Natural killer cell treated with Interleukin-12 subunit alpha and Interleukin-12 subunit beta and Interleukin-15 and Interleukin-18, amount 100 ng/mL, for 72 hours (primary cell): ENCODE measurements at places on chromosomes 3 and 15.
A peak's percentile ranks its signal among the peaks of the same experiment; 100 is the strongest.

DNA sequence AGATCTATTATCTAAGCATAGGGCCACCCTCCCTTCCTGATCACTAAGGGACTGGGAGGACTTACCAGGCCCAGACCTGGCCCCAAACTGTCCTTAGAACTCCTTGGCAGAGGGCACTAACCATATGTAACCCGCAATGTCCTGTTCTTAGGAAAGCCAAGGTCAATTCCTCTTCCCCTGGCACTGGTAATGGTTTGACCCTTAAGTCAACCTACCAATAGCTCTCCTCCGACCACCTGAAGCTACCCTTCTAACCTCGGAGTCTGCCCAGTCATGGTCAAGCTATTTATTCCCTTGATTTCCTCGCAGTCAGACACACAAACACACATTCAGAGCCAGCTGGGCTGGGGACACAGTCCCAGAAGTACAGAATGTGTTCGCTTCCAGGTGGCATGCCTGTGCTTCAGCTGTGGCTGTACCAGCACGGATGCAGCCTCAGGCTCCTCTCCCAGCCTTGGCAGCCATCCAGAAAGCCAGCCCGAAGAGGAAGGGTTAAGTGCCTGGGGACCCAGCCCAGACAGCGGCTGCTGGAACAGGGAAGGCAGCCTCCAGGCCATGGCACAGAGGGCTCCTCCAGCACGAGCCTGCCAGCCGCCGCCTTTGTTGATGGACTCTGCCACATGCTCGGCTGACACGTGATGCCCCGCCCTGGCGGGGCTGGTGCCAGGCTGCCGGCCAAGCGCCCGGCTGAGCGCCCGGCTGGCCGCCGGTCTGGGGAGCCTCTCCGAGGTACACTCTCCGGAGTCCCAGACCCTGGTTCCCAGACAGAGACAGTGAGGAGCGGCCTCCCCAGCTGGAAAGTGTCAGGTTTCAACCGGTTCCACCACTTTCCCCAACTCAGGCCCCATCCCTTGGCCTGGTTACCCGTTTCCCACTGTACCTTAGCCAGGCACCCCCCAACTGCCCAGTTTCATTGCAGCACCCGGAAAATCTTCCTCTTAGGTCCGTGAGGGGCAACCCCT is 5.5 kb downstream of the BMF start:
- no peak overlapping the region for H3K4me3 ChIP-seq
- no peak overlapping the region for H3K27ac ChIP-seq
- peaks cover 58% of the 10 kb centered on the region for H3K4me1 ChIP-seq
- no peaks in the 10 kb centered on the region for H3K27me3 ChIP-seq
- H3K36me3 ChIP-seq = no peaks in the 10 kb centered on the region

DNA sequence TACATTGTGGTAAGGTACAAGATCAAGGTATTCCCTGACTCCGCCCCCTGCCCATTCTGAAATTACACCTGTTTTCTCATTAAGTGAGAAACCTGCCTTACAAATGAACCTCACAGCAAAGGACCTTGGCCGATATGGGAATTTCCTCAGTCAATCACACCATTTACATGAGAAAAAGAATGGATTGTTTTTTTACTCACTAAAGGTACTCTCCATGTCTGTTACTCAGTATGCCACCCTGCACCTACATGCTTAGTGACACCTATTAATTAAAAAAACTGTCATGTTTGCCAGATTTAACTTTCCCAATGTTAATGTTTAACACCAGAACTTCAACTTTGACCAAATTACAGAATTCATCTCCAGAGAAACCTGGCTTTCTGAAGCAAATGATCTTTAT is 62.0 kb downstream of the ESYT3 start:
- DNase-seq = no peak
- H3K36me3 ChIP-seq = peaks cover under 1% of the 10 kb centered on the region
- no peak overlapping the region for H3K4me3 ChIP-seq
- peaks cover 9% of the 10 kb centered on the region for H3K4me1 ChIP-seq
- no peak overlapping the region for H3K27ac ChIP-seq

- no peak for DNase-seq
- H3K4me1 ChIP-seq = peaks cover 9% of the 10 kb centered on the region
- no peaks in the 10 kb centered on the region for H3K27me3 ChIP-seq
- no peak overlapping the region for H3K27ac ChIP-seq
Observed at GRCh38 chr3:47370887-47371697, 9.7 kb upstream of the PTPN23 start.

GRCh38 chr15:70385052-70385451 is 287.3 kb upstream of the TLE3 start:
- H3K27me3 ChIP-seq = peaks cover 7% of the 10 kb centered on the region
- H3K36me3 ChIP-seq = no peaks in the 10 kb centered on the region
- H3K27ac ChIP-seq = no peak overlapping the region
- no peak for DNase-seq
- no peak overlapping the region for H3K4me3 ChIP-seq

- H3K4me1 ChIP-seq = no peaks in the 10 kb centered on the region
- peaks cover 19% of the 10 kb centered on the region for H3K27me3 ChIP-seq
- H3K27ac ChIP-seq = no peak overlapping the region
- H3K36me3 ChIP-seq = no peaks in the 10 kb centered on the region
- no peak for DNase-seq
Observed at GRCh38 chr3:40358454-40358853, 28.5 kb upstream of the ENTPD3 start.

GRCh38 chr3:78565712-78566111 is 1202.1 kb downstream of the ROBO1 start:
- H3K4me3 ChIP-seq = no peak overlapping the region
- H3K36me3 ChIP-seq = peaks cover 5% of the 10 kb centered on the region
- no peaks in the 10 kb centered on the region for H3K27me3 ChIP-seq
- no peak overlapping the region for H3K27ac ChIP-seq
- no peaks in the 10 kb centered on the region for H3K4me1 ChIP-seq

- no peak overlapping the region for H3K27ac ChIP-seq
- no peak for DNase-seq
- H3K27me3 ChIP-seq = peaks cover 3% of the 10 kb centered on the region
- peak overlapping the region; percentile 60 for H3K4me3 ChIP-seq
- H3K36me3 ChIP-seq = no peaks in the 10 kb centered on the region
Observed at GRCh38 chr3:197028728-197029510, 698 bp downstream of the MELTF start.

GRCh38 chr3:14818804-14819500 is at the start of gene FGD5:
Gene FGD5 (plus strand): TSS chr3:14818962. CDS start chr3:14819072, 110 bp downstream.
- no peak within 1 kb of the TSS for H3K4me3 ChIP-seq
- H3K27ac ChIP-seq = no peak within 1 kb of the TSS
- H3K27me3 ChIP-seq = peaks cover 12% of the 10 kb centered on the region

- DNase-seq = peak; percentile 78
- no peaks in the 10 kb centered on the region for H3K27me3 ChIP-seq
Observed at GRCh38 chr3:50436114-50436674, 67.2 kb downstream of the CACNA2D2 start.

GRCh38 chr3:149844091-149844490 is 31.1 kb downstream of the RNF13 start:
- H3K27me3 ChIP-seq = no peaks in the 10 kb centered on the region
- peaks cover 13% of the 10 kb centered on the region for H3K36me3 ChIP-seq
- no peak overlapping the region for H3K27ac ChIP-seq
- H3K4me3 ChIP-seq = no peak overlapping the region
- H3K4me1 ChIP-seq = peaks cover 45% of the 10 kb centered on the region
- no peak for DNase-seq

DNA sequence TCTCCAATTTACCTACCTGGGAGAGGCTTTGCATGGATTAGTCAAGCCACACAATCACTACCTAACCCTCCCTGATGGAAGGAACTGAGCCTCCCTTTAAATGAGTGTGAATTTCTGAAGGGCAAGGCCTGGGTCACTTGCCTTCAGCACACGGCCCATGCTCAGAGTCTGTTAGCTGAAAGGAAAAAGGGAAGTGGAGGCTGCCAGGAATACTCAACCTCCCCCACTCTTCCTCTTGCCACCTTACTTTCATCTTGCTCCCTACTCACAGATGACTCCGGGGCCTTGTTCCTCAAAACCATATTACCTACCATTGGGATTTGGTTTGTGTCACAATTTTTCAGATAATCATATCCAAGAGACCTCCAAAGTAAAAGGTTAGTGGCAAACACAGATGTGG is 220.0 kb downstream of the ABHD5 start:
- no peak for DNase-seq
- no peaks in the 10 kb centered on the region for H3K4me1 ChIP-seq
- no peak overlapping the region for H3K4me3 ChIP-seq
- peaks cover 19% of the 10 kb centered on the region for H3K27me3 ChIP-seq
- no peaks in the 10 kb centered on the region for H3K36me3 ChIP-seq
- no peak overlapping the region for H3K27ac ChIP-seq

- peaks cover 12% of the 10 kb centered on the region for H3K36me3 ChIP-seq
- DNase-seq = peak; percentile 60
- peaks cover 38% of the 10 kb centered on the region for H3K4me1 ChIP-seq
- H3K27me3 ChIP-seq = peaks cover 2% of the 10 kb centered on the region
Observed at GRCh38 chr3:28053759-28054158, 187.7 kb upstream of the CMC1 start.

DNA sequence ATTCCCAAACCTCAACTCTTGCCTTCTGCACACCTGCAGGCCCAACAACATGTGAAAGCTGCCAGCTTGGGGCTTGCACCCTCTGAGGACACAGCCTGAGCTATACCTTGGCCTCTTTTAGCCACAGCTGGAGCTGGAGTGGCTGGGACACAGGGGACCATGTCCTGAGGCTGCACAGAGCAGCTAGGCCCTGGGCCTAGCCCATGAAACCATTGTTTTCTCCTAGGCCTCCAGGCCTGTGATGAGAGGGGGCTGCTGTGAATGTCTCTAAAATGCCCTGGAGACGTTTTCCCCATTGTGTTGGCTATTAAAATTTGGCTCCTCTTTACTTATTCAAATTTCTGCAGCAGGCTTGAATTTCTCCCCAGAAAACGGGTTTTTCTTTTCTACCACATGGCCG is 7.2 kb downstream of the ZKSCAN7 start:
- DNase-seq = no peak
- H3K27ac ChIP-seq = no peak overlapping the region
- peaks cover 39% of the 10 kb centered on the region for H3K36me3 ChIP-seq
- H3K27me3 ChIP-seq = no peaks in the 10 kb centered on the region
- no peak overlapping the region for H3K4me3 ChIP-seq

- no peak for DNase-seq
- no peaks in the 10 kb centered on the region for H3K36me3 ChIP-seq
- no peaks in the 10 kb centered on the region for H3K4me1 ChIP-seq
- no peak overlapping the region for H3K4me3 ChIP-seq
Observed at GRCh38 chr3:133137042-133137996, 99.1 kb downstream of the TMEM108 start.

- H3K4me1 ChIP-seq = peaks cover 16% of the 10 kb centered on the region
- no peak overlapping the region for H3K27ac ChIP-seq
- no peak for DNase-seq
- peaks cover 19% of the 10 kb centered on the region for H3K36me3 ChIP-seq
Observed at GRCh38 chr3:185280572-185281365, 26.9 kb upstream of the EHHADH start.

DNA sequence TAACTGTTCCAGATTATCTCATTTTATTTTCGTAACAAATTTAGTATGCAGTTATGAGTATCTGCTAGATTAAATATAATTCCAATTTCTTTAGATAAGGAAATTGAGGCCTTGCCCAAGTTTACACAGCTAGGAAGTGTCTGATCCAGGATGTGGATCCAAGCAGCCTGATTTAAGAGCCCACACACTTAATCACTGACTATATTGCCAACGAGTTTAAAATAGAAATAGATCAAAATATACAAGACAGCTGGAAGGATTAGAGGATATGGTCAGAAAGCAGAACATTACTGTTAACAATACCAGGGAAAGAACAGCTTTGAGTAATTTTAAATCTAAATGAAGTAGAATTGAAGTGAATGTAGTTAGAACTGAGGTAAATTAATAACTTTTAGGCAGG is 215.2 kb downstream of the C3orf38 start:
- H3K27ac ChIP-seq = no peak overlapping the region
- H3K36me3 ChIP-seq = peaks cover 4% of the 10 kb centered on the region
- no peak overlapping the region for H3K4me3 ChIP-seq
- no peaks in the 10 kb centered on the region for H3K27me3 ChIP-seq
- no peak for DNase-seq

- DNase-seq = no peak
- H3K36me3 ChIP-seq = peaks cover 39% of the 10 kb centered on the region
- H3K4me1 ChIP-seq = peaks cover 17% of the 10 kb centered on the region
- no peak overlapping the region for H3K27ac ChIP-seq
- no peak overlapping the region for H3K4me3 ChIP-seq
Observed at GRCh38 chr3:121642601-121643314, 17.9 kb downstream of the HCLS1 start.
